ENCODE measurements at places on chromosomes 16 and 17.

- no peak for DNase-seq
Measured at GRCh38 chr17:76092526-76093413, 10.8 kb downstream of the EXOC7 start.

DNA sequence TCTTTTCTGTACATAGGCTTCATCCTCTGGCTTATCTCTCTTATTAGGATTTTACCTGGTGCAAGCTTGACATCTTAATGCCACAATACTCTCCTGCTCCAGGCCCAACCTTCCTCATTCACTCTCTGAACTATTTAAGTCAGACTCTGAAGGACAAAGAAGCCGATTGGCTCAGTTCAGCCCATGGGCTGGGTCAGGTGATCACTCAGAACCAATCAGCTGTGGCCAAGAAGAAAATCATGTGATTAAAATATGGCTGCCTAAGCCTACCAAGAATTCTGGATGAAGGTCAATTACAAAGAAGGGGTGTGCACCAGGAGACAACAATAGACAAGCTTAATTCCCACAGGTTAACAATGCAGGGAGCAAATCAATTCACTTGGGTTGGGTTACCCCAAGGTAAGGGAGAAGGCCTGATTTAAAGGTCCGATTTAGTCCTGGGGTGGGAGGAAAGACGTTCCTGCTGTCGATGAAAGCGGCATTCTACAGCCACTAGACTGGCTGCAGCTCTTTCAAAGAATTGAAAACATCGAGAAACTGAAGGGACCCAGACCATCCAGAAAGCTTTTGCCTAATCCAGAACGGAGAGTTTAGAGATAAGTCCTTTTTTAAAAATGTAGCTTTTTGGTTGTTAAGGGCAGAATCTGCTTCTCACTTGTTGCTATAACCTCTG, 42.9 kb upstream of the NFAT5 start:
- DNase-seq, result no peak

GRCh38 chr16:51916231-51916630, 630.7 kb downstream of the TOX3 start:
- DNase-seq, result no peak

GRCh38 chr16:83160287-83161020, 533.7 kb downstream of the CDH13 start:
- no peak for DNase-seq

GRCh38 chr16:2009164-2009711, 383 bp downstream of the ZNF598 start:
- DNase-seq, result no peak

DNA sequence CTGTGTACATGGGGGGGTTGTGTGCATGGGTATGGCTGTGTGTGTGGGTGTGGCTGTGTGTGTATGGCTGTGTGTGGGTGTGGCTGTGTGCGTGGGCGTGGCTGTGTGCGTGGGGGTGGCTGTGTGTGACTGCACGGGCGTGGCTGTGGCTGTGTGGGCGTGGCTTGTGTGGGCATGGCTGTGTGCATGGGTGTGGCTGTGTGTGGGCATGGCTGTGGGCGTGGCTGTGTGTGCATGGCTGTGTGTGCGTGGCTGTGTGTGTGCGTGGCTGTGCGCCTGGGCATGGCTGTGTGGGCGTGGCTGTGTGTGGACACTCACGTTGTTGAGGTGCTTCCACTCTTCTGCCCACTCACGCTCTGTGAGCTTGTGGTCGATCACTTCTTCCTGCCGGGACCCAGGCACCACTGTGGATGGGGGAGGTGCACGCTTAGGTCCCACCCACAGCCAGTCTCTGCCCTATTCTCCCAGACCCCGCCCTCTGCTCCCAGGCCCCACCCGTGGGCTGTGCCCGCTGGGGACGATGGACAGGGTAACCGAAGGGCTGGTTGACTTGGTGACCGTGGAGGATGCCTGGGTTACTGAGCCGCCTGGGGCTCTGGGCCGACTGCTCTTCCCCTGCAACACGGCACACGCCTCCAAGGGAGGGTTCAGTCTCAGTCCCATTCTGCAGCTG, 16.0 kb upstream of the PABPN1L start:
- peak; percentile 85 for DNase-seq

GRCh38 chr17:15289285-15290183, 24.4 kb upstream of the PMP22 start:
- no peak for DNase-seq
